Activated CD4-positive, alpha-beta T cell treated with anti-CD3 and anti-CD28 coated beads, Interleukin-2, amount 50 U/mL, for 24 hours (primary cell): ENCODE measurements at places on chromosomes 5 and 9.

DNA sequence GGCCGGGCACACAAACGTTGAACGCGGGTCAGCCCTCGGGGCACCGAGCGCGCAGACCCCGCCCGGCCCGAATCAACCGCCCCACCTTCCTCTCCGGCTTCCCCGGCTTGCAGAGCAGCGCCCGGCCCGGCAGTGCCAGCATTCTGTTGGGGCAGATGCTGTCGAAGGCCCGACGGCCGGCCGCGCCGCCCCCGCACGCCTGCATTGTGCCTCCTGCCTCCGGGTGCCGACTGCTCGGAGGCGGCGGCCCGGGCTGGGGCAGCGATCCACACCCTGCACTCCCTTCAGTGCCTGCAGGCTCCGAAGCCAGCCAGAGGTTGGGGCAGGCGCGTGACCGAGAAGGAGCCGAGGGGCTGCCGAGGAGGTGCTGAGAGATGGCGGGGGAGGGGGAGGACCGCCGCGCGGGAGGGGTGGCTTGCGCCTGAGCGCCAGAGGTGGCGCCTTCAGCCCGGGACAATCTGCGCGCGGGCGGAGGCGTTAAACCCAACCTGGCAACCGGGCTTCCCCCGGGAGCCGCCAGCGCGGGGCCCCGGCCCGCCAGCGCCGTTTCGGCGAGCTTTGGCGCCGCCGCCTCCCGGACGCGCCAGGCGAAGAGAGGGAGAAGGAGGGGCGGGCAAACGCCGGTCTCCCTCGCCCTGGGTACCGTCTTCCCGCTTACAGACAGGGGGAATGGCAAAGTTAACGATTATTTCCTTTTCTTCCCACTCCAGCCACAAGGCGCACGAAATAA, at the start of gene MCIDAS:
Gene MCIDAS, minus strand, starts transcription at position 382 of the 730 bp plus-strand sequence. Its CDS starts 177 bp downstream, at position 205.
- peak; percentile 49 for DNase-seq

- no peak for DNase-seq
These were observed 183.6 kb downstream of the NSG2 start for GRCh38 chr5:174229068-174229467.

- no peak for DNase-seq
These were observed 81.6 kb upstream of the MIER3 start for GRCh38 chr5:57033503-57033902.

DNA sequence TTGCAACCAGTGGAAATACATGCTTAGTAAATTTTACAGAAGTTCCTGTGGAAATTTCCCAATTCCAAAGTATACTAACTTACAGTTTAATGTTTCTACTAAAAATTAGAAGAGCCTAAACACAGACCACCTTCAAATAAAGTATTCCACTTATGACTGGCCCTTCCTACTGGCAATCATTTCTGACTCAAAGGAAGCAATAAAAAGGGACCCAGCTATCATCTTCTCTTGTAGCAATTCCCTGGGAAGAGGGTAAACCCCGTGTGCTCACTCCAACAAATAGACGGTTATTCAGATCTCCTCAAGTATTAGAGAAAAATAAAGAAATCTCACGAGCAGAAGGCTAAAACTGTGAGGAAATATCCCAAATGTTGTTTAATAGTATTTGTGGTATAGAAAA, 43.3 kb downstream of the GOLPH3 start:
- DNase-seq = no peak

DNA sequence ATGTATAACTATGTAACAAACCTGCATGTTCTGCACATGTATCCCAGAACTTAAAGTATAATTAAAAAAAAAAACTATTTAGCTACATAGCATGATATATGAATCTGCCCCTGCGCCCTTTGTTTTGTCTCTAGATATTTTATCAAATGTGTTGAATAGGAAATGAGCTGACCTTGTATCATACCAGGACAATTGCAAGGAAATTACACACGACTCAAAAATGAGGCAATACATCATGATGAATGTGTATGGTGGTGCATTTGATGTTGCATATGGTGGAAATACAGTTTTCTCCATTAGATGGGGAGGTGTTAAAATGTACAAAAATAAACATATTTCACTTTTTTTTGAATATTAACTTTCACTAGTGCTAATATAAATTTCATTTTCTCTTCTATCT, 28.6 kb upstream of the CEP78 start:
- no peak for DNase-seq

DNA sequence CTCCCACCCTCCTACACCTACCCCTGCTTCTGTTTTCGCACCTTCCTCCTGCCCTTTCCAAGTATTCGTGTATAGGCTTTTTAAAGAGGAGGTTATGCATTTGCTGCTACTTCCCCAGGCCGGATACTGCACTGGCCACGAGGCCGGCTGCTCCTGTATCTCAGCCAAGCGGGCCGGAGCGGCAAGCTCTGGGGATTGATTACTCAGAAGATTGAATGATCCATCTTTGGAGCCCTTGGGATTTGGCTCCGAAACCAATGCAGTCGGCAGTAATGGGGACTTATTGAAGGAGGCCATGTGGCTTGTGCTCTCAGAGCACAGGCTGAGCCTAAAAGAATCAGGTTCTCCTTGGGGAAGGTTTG, 405.3 kb downstream of the TLE4 start:
- no peak for DNase-seq

DNA sequence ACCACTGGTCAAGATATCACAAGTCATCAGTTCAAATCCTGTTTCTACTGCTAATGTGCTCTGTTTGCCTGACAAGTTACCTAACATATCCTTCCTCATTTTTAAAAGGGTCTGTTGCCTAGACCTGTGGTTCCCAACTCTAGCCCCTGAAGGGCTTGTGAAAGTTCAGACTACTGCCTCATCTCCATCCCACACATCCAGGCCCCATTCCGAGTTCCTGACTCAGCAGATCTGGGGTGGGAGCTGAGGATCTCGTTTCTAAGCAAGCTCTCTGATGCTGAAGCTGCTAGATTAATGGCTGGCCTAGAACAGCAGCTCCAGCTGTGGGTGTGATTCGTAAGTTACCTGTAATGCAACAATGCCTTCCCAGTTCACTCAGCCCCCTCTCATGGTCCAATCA, 32.5 kb downstream of the S1PR3 start:
- DNase-seq = no peak

- no peak for DNase-seq
These were observed 153.8 kb downstream of the DEPDC1B start for GRCh38 chr5:60546207-60546606.

DNA sequence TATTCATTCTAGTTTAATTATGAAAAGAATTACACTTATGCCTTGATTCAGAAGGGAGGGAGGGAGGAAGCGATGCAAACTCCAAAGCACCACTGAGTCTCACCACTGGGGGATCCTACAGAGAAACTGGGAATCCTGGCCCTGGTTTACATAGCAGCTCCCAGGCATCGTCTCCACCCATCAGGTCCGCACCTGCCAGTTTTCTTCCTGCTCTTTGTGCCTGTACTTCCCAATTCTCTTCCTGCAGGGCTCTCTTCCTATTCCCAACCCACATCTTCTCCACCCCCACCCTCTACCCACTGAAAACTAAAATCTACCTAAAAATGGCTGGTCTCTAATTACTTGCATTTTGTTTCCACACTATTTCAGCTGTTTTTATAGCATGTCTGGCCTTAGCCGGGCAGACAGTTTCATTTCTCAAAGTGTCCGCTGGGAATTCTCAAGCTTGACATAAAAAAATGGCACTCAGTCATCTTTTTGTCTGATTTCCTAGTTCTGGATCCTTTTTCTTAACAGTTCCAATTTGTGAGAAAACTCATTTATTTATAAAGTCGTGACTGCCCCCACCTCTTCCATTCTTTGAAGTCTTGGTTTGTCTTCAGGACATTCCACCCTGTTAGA, 1.6 kb upstream of the TNIP1 start:
- DNase-seq = no peak

- no peak for DNase-seq
These were observed 9.0 kb downstream of the C5orf63 start for GRCh38 chr5:127064253-127064840.

DNA sequence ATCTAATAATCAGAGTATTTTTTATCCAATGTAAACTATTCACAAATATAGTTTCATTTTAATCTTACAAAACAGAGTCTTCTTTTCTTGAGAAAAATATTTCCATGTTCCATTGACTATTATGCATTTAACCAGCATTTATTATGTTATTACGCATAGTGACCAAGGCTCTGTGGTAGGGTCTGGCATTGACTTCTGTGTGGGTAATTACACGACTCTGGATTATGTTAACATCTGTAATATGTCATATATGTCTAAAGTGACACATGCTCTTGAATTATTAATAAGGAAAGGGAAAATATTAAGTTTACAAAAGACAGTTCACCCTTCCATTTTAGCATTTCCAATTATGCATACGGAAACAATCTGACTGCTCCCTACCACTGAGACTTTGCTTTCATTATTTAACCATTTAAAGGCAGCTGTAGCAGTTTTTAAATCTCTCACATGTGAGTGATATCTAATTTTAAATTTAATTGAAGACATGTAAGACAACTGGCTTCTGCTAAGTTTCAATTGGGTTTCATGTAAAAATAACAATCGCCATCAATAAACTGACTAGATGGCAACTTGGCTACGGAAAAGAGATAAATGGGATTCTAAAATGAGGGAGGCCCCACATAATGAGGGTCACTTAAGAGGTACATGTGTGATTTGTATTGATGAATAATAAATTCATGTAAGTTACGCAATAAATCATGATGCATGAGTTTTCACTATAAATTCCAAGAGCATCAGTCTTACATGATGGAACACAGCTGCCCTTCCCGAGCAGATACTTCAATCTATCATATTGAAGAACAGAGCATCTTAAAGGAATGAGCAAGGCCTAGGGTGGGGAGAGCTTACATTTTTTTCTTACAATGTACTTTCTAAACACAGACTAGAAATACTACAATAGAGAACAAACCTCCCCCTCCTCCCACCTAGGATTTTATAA, 1056.8 kb downstream of the MAT2B start:
- no peak for DNase-seq

- no peak for DNase-seq
These were observed 309.8 kb downstream of the IRX2 start for GRCh38 chr5:2441495-2442180.

GRCh38 chr9:749716-750115, 91.8 kb upstream of the DMRT1 start:
- DNase-seq = no peak

DNA sequence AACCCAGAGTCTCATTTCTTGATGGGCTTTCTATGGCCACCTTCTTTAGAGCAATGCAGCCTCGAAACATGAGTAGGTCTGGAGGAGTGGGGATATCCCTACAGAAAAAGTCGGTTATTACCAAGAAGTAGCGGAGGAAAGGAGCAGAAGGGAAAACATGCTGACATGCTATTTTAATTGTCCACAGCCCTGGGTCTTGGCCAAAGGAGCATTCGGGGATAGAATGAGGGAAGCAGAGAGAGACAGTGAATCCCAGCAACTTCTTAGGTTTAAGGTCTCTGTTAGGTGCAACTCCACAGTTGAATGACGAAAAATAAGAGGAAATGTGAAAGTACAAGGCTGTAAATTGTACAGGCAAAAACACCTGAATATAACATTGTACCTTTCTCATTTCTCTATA, 506.7 kb upstream of the CDH18 start:
- DNase-seq = no peak

DNA sequence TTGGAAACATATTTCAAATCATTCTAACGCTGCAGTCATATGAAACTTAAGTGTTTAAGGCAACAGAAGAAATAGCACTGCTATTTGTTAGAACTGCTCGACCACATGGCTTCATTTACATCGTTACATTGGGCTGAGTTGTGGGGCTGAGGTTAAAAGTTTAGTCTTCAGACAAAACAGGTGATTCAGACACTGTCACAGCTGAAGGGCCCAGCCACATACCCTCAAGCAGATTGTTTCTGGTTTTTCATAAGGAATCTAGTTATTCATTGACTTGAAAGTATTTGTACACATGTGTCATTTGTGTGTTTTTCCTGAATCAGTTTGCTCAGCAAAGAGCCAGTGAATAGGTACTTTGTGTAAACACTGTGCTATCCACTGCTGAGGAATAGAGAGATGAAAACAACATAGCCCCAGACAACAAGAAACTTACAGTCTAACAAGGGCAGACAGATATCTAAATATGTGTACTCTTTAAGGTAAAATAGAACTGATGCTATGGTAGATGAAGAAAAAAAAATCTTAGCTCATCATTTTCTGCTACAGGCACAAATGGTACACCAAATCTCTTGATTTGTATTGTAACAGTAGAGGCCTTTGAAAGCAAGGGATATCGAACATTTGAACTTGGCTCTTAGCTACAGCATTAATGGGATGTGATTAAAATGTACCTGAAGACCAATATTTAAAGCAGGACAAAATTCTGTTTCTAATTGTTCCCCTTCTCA, 357.6 kb upstream of the RPS23 start:
- no peak for DNase-seq

DNA sequence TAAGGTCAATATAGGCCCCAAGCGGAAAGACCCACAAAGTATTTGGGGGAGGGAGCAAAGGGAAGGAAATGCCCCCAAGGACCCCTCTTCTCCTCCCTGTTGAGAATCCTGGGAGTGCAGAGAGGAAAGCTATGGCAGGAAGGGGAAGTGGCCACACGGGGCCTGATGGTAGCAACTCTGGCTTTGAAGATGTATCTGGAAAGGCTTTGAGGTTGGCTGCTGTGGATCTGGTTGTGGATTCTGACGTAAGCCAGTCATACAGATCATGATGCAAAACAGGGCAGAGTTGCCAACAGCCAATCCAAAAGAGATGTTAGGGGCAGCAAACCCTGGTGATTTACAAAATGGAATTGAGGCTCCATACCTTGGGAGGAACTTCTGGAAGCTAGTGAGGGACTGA, 108.8 kb downstream of the PRKACG start:
- DNase-seq = no peak

GRCh38 chr5:132253008-132253441, 4.5 kb upstream of the PDLIM4 start:
- DNase-seq = no peak

- DNase-seq = no peak
These were observed 48.8 kb downstream of the KCNIP1 start for GRCh38 chr5:170552621-170553115.

DNA sequence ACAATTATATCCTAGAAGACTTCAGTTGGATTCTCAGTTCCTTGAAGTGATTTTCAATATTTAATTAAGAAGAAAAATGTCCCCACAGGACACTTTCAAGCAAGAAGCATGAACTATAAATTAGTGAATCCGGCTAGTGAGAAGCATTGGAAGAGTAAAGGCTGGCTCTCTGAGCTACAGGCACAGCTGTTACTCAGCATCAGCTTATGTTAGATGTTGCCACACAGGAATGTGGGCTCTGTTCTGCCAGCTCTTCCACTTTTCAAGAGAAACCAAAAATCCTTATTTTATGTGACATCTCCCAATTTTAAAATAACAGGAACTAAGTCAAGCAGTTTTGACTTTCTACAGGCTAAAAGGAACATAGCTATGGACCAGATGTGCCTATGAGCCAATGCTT, 14.9 kb downstream of the ZNF474 start:
- DNase-seq = no peak

GRCh38 chr9:127081250-127082185, 40.9 kb downstream of the ANGPTL2 start:
- DNase-seq = no peak

DNA sequence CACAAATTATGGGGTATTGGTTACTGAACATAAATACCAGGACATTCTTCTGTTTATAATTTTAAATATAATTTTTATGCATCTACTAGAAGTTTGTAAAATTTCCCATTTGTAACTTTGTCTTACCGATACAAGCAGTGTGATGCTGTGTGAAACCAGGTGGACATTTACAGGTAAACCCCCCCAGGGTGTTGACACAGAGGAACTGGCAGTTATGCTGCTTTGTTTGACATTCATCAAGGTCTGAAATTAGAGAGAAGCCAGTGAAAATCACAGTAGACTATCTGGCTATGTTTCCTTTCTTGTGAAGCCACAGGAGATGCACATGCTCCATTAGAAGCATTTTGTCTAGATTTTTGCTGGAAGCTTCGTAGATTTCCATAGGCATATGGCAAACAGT, 190.9 kb downstream of the SLC12A2 start:
- no peak for DNase-seq
